ENCODE measurements at places on chromosomes 7 and 10.

DNA sequence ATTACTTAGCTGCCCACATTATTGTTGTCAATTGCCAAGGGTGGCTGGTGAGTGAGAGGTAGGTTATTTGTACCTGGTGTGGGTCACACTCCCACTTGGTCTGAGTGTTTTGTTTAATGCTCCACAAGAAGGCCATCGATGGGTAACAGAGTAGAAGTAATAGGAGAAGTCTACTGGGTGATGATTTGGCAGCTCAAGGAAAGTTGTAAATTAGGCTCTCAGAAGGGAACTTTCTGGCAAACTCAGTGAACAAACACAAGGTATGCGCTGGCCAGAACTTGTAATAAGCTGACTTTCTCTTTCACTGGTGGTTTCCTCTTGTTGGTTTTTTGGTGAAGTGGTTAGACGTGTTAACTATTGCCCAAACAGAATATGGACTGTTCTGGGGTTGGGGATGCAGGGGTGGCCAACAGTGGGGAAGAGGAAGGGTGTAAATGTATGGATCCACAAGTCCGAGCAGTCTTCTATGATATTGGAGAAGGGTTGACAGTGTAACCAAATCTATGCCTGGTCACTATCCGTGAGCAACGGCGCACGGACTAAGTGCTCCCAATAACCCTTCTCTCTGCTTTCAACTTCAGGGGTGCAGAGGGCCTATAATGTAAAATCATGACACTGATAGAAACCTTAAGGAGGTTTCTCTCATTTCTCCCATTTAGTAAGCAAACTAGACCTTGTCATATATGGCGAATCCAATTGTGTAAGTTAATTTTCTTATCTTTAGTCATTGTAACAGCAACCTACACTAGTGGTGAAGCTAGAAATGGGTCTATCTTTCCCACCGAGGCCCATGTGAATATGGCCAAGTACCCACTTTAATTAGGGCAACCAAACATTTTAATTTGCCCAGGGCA is 212.8 kb downstream of the PTEN start:
- no peak for DNase-seq

DNA sequence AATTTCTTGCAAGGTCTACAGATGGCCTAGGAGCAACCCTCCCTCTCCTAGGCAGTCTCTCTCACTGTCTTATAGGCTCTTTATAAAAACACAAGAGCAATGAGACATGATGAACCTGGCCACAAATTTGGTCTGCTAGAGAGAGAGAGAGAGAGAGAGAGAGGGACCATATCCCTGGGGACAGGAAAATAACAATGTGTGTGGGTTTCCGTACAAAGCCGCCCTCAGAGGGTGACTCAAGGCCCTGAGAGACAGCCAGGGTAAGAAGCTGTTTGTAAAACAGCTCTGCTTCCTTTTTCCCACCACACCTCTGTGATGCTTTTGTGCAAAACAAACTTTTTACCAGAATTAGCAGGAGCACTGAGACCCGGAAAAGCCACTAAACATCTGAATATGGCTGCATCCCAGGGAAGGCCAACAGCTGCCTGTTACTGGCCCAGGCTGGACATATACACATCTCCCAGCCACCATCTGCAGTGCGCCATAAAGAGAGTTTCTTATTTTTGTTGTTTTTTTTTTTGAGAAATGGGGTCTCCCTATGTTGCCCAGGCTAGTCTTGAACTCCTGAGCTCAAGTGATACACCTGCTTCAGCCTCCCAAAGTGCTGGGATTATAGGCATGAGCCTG is 18.4 kb downstream of the GIMAP5 start:
- peak; percentile 88 for DNase-seq

DNA sequence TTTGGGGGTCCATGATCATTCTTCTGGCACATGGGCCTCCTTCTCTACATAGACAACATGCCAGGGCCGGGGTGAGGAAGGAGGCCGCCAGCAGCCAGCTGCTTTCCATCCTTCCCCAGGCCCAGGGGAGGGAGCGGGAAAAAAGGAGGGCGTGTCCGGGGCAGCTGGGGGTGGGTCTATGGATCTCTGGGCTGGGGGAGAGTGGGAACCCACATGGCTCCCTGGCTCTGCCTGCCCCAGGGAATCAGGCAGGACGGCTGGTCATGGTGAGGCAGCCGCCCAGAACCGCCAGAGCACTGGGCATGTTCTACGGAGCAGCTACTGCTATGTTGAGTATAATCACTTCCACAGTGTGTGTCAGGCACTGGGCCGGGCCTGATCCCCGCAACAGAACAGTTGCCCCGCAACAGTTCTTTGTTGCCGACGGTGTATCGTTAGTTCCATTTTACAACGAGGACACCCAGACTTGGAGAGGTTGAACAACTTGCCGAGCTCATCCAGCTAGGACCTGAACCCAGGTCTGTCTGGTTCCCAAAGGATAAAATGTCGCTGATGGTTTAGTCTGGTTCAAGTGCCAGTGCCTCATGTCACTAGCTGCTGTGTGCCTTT is 6.4 kb upstream of the IRF5 start:
- no peak for DNase-seq

DNA sequence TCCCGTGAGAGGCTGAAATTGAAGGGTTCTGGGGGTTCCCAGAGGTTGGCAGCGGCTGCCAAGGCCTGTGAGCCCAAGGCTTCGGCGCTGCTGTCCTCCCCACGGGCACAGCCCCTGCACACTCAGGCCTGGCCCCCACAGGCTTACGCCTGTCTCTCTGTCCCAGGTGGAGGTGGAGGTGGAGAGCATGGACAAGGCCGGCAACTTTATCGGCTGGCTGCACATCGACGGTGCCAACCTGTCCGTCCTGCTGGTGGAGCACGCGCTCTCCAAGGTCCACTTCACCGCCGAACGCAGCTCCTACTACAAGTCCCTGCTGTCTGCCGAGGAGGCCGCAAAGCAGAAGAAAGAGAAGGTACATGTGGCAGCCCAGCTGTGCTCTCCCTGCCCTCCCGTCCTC is 43.1 kb upstream of the LRRC4 start:
- no peak for DNase-seq

GRCh38 chr10:13892001-13892491 is 305.3 kb downstream of the PRPF18 start:
- DNase-seq: no peak

- DNase-seq: no peak
These were observed 25.1 kb downstream of the CDK14 start for GRCh38 chr7:90621125-90621746.

- DNase-seq: no peak
These were observed 4.8 kb upstream of the PDE1C start for GRCh38 chr7:32074787-32075585.

DNA sequence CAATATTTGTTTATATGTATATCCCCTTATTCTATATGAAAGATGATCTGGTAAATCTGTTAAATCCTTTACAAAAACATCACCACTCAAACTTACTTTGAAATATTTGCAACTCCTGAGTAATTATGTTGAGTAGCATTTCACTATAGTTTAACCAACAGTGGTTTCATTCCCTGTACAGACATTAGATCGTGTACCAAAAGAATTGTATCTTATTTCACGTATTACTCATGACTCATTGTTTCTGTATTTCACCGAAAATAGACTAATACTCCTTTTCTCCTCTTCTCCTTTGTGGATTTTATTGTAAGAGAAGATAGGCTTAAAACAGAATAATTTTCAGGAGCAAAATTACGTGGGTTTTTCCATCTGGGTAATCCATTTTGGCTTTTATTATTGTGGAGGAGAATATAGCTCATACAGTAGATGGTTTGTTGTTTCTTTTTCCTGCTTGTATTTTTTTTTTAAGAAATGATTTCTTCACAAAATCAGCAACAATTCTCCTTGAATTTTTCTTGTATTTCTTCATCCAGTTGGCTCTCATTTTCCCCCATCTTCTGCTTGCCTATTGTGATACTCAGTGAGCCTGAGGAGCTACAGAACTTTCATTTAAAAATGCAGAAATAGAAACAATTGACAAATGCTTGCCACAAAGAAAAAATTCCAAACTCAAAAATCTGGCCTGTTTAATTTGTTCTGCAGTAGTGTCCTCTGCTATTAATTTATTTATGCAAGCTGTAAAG is 90.6 kb upstream of the OIT3 start:
- no peak for DNase-seq

DNA sequence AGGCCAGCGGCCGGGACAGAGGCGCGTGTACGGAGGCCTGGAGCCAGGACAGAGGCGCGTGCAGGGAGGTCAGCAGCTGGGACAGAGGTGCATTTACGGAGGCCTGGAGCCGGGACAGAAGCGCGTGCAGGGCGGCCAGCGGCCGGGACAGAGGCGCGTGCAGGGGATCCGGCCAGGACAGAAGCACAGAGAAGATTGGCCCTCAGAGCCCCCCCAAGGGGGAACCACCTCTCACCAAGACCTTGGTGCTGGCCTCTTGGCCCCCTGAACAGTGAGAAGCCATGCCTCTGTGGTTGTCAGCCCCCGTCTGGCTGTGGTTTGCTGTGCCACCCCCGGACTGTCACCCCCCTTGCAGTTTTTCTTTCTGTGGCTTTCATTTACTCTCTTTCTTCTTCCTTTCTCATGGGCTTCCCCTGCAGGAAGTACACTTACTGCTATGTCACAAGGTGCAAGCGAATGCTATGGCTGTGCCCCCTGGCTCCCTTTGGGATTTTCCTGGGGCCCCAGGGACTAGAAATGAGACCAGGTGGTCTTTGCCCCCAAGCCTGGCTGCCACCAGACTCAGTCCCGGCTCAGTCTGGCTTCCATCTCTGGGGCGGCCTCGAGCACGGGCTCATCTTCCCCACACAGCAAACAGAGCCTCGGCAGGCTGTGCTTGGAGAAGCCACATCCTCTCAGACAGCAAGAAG is 41.1 kb downstream of the INSIG1 start:
- peak; percentile 32 for DNase-seq

DNA sequence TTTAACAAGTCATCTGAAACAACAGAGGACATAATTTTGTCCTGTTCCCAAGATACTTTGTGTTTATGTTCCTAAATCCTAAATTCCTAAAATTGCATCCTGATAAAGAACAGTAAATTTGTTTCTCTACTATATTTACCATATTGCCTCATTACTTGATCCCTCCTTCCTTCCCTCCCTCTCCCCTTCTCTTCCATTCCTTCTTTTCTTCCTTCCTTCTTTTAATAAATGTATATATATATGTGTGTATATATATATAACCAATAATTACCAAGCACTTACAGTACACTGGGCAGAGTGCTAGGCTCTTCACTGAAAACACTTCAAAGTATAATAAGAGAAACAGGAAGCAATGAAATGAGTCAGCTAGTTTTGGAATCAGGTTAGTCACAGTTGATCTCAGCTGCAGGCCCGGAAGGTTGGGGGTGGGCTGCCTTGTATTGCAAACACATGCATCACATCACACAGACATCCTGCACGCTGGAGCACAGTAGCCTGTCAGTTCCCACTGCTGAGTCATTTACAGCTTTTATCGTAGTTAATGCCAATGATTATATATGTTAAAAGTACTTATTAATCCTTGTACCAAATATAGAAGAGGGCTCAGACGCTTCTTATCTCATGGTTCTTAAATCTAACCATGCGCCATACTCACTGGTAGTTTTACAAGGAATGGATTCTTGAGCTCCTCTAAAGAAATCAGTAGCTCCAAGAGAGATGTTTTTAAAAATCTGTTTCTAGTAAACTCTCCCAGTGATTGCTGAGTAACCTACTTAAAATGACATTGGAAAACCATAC is 551.7 kb downstream of the GRM8 start:
- DNase-seq: peak; percentile 59

DNA sequence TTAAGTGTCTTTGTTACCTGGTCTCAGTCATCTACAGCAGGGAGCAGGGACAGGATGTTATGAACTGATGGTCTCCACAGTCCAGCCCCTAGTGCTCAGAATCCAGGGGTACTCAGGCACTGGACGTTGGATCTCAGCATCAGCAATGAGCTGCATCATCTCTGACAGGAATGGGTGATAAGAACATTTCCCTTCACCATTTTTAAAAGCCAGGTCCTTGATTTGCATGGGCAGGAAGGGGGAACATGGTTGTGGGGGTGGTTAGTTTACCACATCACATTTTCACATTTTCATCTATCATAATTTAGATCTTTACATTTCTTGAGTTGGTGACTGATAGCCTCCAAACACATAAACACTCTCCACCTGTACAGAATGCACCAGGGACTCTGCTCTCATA is 427.8 kb upstream of the NPVF start:
- no peak for DNase-seq

DNA sequence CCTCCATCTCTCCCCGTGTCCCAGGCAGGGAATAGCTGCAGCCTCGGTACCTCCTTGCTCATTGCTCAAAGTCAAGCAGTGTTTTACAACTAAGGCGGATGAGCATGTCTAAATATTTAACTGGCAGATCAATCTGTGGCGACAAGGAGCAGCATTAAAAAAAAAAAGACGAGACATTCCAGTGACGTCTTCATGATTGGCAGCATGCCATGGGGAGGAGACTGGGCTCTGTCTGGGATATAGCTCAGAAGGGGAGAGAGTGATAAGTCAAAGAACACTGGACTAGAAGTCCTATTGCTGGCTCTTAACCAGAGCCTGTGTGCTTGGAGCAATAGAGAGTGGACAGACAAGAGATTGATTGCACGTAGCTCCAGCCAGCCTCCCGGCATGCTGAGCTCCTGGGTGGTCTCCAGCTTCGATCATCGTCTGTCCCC is 287.5 kb upstream of the PODXL start:
- no peak for DNase-seq

- no peak for DNase-seq
These were observed 208.1 kb downstream of the TCF7L2 start for GRCh38 chr10:113158183-113158582.

- DNase-seq: no peak
These were observed 690.6 kb downstream of the AUTS2 start for GRCh38 chr7:70288781-70289456.

- DNase-seq: no peak
These were observed 109.0 kb downstream of the ALOX5 start for GRCh38 chr10:45483002-45483401.

DNA sequence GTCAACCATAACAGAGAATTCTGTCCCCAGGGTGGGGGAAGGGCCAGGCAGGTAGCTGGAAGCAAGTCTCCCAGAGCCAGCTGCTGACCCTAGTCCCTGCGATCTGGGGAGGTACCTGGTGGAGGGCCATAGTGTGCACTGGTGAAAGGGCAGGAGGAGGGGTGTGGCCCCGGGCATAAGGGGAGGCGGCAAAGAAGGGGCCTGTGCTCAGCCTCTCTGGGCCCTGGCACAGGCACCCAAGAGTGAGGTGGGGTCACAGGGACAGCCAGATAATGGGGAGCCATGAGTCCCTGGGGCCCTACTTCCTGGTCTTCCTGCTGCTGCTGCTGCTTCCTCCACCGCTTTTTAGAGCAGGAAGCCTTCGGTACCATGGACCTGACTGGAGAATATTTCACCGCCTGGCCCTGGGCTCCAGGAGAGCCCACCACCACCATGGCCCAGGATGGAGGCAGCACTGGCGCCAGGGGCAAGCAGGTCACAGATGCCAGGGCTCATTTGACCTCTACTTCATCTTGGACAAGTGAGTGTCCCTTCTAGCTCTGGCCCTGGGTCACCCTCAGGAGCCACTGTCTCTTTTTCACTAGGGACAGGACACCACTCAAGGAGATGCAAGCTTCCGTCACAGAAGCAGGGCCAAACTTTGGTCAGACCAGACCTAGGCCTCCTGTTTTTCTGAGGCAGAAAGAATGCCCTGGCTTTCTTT is at the start of gene ANTXRL:
ANTXRL (plus strand) TSS at position 7 of the 703 bp plus-strand sequence; CDS start at position 273, 266 bp downstream.
- no peak for DNase-seq

Measured in CD4-positive, alpha-beta T cell treated with Interleukin-17A for 1 hour (primary cell).